ENCODE measurements at places on chromosomes 1 and 21.

DNA sequence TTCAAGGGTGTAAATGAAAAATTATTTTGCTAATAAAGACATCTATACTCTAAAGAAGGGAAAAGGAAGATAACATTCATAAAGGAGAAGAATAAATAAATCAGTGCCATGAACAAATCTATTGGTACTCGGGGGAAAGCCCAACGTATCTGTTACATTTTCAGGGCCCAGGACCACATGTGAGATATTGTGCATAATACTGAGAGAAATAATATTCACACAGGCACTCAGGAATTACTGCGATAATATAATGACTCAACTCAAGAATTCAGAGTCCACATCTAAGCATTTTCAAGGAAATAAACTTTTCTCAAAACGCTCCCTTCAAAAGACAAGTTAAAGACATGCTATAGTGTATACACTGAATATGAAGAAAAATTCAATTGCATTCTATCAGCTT is 108.8 kb downstream of the SMYD2 start:
- no peak for DNase-seq

DNA sequence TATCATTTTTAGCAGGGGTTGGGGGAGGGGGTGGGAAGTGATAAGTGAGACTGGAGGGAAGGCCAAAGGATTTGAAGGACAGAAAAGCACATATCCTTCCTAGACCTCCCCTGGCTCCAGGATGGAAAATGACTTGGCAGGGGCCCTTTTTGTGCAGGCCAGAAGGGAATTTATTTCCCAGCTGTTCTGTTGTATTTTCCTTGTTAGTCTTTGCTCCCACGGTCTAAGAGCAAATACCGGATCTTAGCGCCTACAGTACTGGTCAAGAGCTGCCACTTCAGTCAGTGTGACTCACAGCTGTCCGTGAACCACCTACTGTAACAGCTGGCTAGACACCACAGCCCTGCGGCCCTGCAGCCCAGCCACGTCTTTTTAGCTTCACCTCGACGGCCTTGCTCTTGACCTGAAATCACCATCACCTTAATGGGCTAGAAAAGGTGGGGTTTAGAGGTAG is 51.0 kb upstream of the ERRFI1 start:
- DNase-seq: peak; percentile 98

DNA sequence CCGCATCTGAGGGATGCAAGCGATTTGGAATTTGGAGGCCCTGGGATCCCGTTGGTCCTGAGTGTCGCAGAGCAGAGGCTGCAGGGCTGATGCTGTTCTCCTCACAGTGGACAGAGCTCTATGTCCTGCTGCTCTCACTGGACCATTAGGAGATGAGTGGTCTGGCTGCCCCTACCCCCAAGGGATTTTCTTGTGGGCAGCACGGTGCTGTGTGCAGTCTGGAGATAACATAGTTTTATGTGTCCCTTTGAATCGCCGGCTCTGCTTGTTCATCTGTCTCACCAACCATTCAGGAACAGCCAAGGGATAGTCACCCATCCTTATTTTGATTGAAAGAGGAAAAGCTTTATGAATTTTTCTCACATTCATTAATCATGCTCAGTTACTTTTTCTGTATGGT is 49.9 kb downstream of the CHRM3 start:
- no peak for DNase-seq

- peak; percentile 85 for DNase-seq
Measured at GRCh38 chr1:154446292-154446691, 41.1 kb downstream of the IL6R start.

All from M059J (cell line).